ENCODE measurements at places on chromosomes 3 and 15.

DNA sequence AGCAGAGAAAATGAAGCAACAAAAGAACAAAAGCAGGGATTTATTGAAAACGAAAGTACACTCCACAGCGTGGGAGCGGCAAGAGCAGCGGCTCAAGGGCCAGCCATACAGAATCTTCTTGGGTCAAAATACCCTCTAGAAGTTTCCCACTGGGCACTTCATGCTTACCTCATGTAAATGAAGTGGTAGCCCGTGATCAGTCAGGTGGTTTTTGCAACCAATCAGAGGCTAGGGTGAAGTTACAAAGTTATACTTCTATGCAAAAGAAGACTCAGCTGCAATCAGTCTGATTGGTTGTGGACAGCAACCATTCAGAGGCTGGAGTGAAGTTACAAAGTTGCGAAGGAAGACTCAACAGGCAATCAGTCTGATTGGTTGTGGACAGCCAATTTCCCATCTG is 37.8 kb upstream of the TRH start:
- no peak for DNase-seq

GRCh38 chr3:34360713-34361112 is 562.3 kb downstream of the PDCD6IP start:
- DNase-seq = no peak

- DNase-seq = no peak
Measured at GRCh38 chr3:182786564-182787196, 6.6 kb upstream of the ATP11B start.

DNA sequence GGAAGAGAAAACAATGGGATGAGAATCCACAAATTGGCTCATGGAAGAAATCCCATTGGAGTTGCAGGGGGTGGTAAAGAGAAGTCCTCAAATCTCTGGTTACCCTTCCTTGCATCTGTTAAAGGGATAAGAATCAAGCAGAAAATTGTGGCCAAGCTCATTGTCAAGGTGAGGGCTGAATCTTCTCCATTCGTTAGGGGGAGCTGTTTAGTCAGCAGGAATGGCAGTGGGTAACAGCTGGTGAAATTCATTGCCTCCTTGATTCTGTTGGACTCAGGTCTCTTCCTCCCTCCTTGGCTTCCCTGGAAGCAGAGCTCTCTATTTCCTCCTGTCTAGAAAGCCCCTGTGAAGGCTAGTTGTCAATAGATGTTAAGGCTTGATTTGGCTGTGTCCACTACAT is 343.1 kb upstream of the SEMA6D start:
- DNase-seq = peak; percentile 27

- peak; percentile 18 for DNase-seq
Measured at GRCh38 chr3:178385280-178385952, 150.8 kb upstream of the KCNMB2 start.

- no peak for DNase-seq
Measured at GRCh38 chr3:119628816-119629445, 31.2 kb downstream of the PLA1A start.

DNA sequence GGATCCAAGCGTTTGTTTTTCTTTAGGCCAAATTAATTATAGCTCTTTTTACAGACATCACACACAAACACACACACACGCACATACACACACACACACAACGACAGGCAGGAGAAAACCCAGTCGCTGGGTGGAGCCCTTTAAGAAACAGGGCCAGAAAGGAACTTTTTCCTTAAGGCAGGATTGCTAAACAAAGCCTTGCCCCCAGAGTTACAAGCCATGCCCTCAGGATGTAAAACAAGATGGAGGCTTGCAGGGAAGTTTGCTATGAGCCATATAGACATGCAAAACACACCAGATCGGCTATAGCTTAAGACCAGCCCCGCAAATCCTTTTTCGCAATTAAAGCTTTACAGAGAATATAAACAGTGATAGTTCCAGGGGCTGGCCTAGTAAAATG is 16.3 kb upstream of the IQCF2 start:
- DNase-seq = peak; percentile 9

GRCh38 chr3:191628571-191628970 is 167.6 kb downstream of the PYDC2 start:
- DNase-seq = no peak

DNA sequence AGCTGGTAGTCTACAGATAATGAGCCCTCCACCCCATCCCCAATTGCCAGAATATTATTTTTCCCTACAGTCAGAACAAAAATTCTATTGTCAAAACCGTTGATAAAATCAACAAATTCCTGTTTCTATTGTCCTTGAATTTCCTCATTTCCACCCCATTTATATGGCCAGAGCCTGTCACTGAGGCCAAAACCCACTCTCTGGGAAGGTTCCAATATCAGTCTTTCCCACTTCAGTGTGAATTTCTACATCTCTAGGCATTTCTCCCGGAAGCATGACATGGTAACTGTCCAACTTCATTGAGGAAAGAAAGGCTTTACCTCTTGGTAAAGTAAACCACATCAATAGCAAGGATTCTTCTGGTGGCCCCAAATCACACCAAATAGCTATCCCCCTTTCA is 41.6 kb downstream of the C2CD4A start:
- no peak for DNase-seq

DNA sequence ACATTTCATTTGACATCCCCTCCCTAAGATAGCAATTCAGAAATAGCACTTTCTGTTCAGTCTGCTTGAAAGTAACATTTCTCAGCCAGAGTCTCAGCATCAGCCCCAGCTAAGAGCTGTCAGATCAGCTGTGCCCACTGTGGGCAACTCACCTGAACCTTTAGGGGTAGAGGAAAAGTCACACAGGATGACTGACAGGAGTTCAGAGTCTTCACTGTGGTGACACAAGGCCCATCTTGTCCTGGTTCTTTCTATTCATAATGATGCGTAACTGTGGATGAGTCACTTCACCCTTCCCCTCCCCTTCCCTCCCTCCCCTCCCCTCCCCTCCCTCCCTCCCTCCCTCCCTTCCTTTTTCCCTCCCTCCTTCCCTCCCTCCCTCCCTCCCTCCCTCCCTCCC is 96.1 kb upstream of the RASGRP1 start:
- DNase-seq = no peak

DNA sequence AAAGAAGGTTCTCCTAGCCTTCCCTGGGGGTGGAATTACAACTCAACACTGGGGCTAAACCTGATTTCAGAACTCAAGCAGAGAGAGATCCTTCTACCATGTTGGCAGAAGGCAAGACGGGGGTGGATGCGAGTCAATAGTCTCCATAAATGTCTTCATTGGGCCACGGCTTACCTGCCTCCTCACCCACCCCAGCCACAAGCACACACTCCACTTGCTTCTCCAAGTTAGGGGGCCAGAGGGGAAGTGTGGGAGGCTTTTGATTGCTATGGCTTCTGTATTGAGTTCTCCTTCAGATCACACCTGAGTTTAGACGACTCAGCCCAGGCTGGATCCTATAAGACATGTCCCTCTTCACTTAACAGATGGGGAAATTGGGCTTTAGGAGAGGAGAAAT is 178.9 kb downstream of the UACA start:
- DNase-seq = no peak

DNA sequence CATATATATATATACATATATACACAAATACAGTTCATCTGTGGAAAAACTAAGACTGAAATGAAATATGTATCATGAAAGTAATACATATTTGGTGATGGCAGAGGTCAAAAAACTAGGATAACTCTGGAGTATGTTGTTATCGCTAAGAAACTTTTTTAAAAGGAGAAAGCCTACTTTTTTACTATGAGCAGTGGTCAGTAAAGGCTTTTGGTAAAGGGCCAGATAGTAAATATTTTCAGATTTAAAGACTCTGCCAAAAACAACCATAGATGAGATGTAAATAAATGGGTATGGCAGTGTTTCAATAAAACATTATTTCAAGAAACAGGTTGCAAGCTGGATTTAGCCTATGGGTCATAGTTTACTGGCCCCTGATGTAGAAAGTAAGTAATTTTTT is 93.8 kb upstream of the TGFBR2 start:
- DNase-seq = no peak

GRCh38 chr3:22265403-22265802 is 514.4 kb upstream of the ZNF385D start:
- DNase-seq = no peak

DNA sequence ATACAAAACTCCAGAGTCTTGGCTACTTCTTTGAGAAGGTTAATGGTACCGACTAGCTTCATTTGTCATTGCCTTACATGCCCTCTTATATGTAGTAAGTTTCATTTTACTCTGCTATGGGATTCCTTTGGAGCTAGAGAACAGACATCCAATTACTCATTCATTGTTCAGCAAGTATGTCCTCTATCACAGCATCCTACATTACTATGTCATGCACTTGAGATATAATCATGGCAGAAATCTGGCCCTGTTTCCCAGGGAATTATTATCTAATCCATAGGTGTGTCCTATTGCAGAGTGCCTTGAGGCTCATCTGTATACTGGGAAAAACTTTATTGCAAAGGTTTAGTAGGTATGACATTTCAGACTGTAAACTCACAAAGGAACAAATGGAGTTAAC is 333.1 kb upstream of the NECTIN3 start:
- DNase-seq = no peak

DNA sequence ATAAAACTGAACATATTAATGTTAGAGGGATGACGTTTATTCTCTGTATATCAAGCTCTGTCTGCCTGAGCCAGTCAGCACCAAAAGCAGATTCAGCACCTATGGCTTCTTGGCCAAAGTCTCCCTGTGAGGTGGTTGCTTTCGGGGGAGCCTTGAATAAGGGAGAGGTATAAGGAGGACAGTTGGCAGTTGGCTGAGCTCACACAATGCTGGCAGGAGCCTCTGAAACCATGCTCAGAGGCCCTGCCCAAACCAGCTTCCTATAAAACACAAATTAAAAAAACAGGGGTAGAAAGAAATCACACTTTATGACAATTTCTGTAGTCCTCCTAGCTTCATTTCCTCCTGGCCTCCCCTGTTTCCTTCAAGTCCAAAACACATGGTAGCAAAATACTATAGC is 18.8 kb downstream of the ARHGEF3 start:
- DNase-seq = no peak

GRCh38 chr15:91186904-91187656 is 87.0 kb downstream of the SV2B start:
- peak; percentile 22 for DNase-seq

GRCh38 chr15:89490814-89491315 is 5.5 kb downstream of the RHCG start:
- no peak for DNase-seq

DNA sequence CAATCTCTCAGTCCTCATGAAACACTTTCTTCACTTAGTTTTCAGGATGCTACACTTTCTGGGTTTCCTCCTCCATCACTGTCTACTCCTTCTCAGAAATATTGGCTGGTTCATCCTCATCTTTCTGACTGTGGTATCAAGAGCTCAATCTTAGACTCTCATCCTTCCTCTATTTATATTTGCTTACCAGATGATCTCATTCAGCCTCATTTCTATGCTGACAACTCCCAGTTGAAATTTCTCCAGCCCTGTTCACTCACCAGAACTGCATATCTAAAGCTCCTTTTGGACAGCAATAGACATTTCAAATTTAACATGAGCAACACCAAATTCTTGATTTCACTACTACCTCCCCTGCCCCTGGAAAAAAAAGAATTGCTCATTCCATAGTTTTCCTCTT is 48.0 kb upstream of the FBN1 start:
- DNase-seq = no peak

DNA sequence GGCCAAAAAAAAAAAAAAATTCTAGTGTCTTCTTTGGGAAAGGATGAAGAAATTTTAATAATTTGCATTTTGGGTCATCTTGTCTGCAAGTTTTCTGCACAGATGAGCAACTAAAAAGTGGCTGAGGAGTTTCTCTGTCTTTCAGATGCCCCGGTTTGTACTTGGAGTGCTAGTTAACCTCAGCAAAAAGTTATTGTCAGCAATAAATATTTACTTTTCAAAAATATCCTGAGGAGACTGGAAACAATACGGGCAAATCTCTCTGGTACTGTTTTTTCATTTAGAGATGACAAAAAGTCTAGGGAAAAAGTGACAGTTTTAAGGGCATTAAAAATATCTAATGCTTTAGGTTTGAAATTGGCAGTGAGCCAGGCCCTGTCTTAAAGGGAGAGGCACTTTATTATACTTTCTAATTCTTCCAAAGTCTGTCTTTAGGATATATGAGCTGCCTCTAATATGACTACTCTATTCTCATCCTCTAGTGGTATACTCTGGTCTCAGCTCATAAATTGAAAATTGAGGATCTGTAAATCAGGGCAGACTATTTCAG is 436.0 kb upstream of the NR2F2 start:
- DNase-seq = no peak

DNA sequence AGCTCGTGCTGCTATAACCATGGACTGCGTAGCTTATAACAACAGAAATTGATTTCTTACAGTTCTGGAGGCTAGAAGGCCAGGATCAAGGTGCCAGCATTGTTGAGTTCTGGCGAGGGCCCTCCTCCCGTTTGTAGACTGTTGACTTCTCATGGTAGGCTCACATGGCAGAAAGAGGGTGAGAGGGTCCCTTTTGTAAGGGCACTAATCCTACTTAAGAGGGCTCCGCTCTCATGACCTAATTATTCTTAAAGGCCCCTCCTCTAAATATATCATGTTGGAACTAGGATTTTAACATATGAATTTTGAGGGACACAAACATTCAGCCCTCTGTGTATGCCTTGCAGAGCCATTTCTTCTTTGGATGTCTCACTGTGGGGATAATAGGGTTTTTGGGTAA is 28.8 kb upstream of the PYDC2 start:
- DNase-seq = no peak

DNA sequence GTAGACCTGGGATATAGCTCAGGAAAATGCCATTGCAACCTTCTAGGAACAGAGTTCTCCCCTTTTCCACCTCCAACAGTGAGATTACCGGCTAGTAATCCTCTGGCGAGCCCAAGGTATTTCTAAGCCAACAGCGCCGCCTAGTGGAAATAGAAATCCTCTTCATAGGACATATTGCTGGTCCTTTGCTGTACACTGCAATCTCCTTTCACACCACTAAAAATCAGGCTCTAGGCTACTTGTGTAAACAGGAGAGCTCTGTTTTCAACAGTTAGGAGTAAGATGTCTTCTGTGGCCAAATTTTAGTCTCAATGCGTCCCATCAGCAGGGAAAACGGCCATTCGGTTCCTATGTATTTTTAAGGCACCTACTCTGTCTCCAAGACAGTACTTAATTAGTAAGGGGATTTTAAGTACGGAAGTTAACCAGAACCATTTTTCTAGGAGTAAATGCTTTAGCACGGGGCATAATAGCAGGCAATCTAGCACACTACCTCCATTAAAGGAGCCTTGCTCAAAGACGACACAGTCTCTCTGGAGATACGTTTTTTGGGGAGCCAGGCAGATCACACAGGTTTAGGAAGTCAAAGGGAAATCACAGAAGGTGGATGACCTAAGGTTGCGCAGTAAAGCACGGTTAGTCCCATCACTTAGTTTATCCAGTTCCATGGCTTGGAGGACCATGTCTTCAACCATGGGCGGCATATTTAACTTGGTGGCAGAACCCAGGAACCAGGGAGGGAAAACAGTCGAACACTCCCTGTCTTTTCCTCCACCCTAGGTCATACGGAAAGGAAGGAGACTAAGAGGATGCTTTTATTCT is 43.8 kb downstream of the NCEH1 start:
- DNase-seq = peak; percentile 64

GRCh38 chr3:55647063-55647462 is 160.0 kb upstream of the WNT5A start:
- no peak for DNase-seq
